ENCODE measurements at places on chromosomes 3 and 15. TPM values are rescaled to one million over a fixed set of nuclear protein-coding genes. Genes with fewer than 3 reads are reported as not detected.

- no peak for DNase-seq
Measured at GRCh38 chr3:79878708-79879107, 110.9 kb upstream of the ROBO1 start.

- no peak for DNase-seq
Measured at GRCh38 chr15:28125673-28126651, 26.8 kb upstream of the OCA2 start.

- no peak for DNase-seq
Measured at GRCh38 chr3:19103510-19103909, 44.8 kb upstream of the KCNH8 start.

- no peak for DNase-seq
Measured at GRCh38 chr15:45023659-45024225, 747 bp downstream of the SORD start.

GRCh38 chr3:189305412-189305811, 133.6 kb downstream of the TPRG1 start:
- no peak for DNase-seq

GRCh38 chr15:98628216-98628615, 20.1 kb upstream of the IGF1R start:
- DNase-seq, result no peak

- no peak for DNase-seq
Measured at GRCh38 chr3:105802118-105802706, 66.6 kb downstream of the CBLB start.

DNA sequence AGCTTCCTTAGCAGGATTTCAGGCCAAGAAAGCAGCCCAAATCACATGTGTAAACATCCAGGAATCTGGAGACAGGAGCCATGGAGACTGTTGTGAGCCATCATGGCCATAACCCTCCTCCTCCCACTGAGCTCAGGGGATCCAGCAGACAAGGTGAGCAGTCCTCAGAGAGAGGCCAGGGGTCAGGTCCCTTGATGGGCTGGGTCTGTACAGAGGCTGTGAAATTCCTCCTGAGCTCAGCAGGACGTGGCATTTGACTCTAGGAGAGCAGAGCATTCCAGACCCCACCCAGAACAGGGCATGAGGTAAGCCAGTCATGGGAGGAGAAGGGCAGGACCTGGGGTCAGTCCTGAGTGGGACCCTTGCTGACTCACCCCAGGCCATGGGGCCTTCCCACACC, 67.0 kb upstream of the ACAN start:
- DNase-seq, result no peak

DNA sequence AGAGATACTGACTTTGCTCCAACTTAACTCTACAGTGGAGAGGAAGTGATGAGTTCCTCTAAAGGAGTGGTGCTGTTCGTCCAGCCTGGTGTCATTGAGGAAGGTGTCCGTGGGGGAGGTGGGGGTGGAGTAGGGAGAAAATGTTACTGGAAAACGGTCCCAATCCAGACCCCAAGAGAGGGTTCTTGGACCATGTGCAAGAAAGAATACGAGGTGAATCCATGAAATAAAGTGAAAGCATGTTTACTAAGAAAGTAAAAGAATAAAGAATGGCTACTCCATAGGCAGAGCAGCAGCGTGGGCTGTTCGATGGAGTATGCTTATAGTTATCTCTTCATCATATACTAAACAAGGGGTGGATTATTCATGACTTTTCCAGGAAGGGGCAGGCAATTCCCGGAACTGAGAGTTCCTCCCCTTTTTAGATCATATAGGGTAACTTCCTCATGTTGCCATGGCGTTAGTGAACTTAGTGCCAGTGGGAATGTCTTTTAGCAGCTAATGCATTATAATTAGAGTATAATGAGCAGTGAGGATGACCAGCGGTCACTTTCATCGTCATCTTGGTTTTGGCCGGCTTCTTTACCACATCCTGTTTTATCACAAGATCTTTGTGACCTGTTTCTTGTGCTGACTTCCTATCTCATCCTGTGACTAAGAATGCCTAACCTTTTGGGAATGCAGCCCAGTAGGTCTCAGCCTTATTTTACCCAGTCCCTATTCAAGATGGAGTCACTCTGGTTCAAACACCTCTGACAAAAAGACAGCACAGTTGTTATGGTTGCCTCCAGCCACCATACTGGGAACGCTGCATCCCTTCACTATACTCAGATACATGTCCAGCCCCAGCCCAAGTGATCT, 38.6 kb downstream of the CLEC3B start:
- peak; percentile 34 for DNase-seq

DNA sequence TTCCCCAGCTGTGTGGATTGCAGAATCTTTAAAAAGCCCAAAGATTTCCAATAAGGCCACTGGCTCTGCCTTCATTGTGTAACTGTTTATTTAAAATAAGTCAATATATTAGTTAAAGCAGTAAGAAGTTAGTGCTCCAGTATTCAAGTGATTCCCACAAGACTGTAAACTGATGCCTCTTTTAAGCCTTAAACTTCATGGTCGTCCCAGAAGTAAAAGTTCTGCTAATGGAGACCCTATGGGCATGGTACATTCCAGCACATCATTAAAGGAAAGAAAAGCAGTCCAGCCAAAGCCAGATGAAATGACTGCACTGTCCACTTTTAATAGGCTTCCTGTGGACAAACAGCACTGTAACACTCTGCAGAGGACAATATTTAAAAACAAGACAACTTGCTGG, 512.6 kb downstream of the MECOM start:
- no peak for DNase-seq

- peak; percentile 31 for DNase-seq
Measured at GRCh38 chr3:55160241-55160983, 232.6 kb upstream of the LRTM1 start.

GRCh38 chr3:72633121-72633520, 215.1 kb downstream of the SHQ1 start:
- no peak for DNase-seq

DNA sequence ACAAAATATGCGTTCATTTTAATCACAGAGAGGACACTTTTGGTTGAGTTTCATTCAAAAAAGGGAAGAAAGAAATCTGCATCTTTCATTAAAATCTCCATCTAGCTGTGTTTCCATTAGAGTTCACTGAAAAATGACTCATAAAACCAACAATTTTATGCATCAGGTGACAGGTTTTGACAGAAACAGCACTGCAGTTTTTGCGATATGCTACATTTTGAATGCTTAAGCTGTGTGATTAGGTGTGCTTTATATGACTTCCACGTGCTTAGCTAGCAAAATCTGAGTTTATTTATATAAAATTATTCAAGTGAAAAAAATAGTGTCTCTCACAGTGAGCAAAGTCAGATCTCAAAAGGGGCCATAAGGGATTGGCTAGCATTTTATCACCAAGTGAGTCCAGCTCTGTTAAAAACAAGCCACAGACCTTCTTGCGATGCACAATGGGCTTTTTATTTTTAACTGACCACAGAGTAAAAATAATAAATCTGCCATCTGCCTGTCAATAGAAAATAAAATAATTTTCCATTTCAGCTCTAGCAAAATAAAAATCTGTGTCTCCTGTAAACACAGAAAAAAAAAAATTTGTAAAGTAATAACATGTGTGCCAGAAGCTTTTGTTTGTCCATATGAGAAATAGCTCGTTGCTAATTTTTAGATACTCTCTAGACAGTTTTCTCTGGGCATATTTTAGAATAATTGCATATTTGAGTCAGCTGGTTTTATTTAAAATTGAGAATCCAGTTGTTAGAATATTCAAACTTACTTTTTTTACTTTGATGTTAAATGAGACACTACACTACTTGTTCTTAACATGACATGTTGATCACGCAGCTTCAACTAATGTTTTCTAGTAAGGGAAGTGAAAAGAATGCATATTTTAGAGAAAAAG, 409.8 kb downstream of the ROBO2 start:
- DNase-seq, result no peak

DNA sequence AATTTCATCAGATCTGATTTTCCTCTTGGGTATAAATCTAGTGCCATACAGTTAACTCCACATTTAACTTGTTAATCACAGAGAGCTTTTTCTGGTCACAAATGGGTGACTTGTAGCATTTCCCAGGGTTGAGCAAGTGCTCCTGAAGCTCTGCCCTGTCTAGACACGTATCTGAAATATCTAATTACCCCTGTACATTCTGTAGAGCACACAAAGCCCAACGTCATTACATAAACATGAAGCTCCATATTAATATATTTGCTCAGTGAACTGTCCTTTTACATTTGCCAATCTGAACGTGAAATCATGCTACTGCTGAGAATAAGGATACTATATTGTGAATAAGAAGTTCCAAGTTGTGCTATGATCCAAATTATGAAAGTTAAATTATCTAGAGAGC, 49.0 kb downstream of the THBS1 start:
- no peak for DNase-seq

DNA sequence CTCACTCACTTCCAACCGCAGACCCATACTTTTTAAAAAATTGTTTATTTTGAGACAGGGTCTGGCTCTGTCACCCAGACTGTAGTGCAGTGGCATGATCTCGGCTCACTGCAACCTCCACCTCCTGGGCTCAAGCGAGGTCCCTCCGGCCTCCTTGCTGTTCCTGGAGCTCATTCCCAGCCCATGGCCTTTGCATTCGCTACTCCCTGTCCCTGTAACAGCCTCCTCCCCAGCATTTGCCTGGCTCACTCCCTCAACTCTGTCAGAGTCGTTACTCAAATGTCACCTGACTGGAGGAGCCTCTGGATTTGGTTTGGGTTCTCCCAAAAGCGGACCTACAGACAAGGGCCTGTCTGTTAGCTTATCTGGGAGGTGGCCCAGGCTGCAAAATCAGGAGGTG, 432.6 kb upstream of the PROK2 start:
- no peak for DNase-seq

GRCh38 chr3:25442486-25442885, 14.4 kb downstream of the RARB start:
- DNase-seq, result no peak

DNA sequence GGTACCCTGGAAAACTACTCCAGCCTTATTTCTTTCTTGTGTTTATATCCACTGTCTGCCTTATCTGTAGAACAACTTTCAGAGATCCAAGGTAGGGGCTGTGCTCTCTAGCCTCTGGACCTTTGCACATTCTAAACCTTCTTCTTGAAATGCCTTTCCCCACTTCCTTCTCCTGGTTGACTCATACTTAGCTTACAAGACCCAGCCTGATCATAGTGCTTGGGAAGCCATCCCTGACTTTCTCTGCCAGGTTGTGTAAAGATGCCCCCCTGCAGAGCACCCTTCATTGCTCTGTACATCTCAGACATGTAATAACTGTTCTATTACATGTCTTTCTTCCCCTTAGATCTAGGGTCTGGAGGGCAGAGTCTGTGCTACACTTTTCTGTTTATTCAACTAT, 50.1 kb downstream of the PPM1L start:
- no peak for DNase-seq

- no peak for DNase-seq
Measured at GRCh38 chr3:103977417-103977816, 1389.3 kb upstream of the ALCAM start.

DNA sequence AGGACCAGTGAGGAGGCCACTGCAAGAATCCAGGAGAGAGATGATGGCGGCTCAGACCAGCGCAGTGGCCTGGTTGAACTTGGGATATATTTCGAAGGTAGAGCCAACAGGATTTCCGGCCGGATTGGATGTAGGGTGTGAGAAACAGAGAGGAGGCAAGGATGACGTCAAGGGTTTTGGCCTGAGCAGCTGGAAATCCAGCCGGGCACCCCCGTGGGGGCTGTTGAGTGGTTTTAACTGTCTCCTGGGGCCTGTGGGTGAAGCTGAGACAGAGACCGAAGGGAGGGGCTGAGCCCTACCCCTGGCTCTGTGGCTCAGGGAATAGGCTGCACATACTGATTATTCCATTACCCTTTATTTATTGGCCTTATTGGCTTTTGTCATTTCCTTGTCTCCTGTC, 45.7 kb downstream of the EXOG start:
- DNase-seq, result peak; percentile 61

DNA sequence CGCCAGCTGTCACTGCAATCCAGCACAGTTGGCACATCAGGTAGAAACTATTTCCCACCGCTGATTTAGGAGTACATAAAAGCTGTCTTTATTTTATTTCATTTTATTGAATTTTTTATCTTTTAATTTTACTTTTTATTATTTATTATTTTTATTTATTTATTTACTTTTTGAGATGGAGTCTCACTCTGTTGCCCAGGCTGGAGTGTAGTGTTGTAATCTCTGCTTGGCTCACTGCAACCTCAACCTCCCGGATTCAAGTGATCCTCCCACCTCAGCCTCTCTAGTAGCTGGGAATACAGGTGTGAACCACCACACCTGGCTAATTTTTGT, 31.0 kb downstream of the SRGAP3 start:
- DNase-seq, result no peak

DNA sequence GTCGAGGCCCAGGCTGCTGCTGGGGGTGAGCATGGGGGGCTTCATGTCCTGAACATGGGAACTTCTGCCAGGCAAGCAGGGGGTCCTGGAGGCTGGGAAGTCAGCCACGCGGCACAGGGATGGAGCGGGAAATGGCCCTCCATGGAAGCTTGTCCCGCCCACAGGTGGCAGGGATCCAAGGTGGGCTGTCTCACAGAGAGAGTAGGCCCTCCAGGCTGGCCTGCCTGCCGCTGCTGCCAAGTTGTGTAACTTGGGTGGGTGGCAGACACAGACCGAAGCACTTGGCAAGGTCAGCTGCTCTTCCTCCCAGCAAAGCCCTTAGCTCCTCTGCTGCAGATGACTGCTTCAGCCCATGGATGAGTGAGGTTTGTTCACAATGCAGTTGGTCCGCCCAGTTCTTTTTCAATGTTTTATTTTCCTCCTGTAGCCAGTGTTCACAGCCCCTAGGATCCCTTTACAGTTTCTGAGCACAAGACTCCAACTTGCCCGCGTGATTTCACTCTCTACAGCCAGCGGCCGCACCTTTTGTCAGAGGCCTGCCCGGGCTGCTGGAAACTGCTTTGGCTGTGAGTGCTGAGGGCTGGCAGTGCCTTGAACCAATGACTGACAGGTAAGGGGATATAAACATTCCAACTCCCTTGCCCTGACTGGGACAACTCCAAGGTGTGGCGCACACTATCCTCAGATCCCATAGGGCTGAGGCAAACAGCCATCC, 26.7 kb downstream of the HCN4 start:
- peak; percentile 73 for DNase-seq

Gene FOXB1
- not detected for total RNA-seq

Gene GNAT1
- total RNA-seq, result not detected

Gene CHRD
- 4.6 TPM for total RNA-seq

Gene DNAH12
- 0.02 TPM for total RNA-seq

Data from left ventricle myocardium superior (tissue), 1 donor.